Stimulated activated CD8-positive, alpha-beta memory T cell treated with anti-CD3 and anti-CD28 coated beads, Interleukin-7, amount 100 ng/mL, for 4 hours (primary cell): ENCODE measurements at places on chromosomes 12 and 14.
A peak's percentile ranks its signal among the peaks of the same experiment; 100 is the strongest.

DNA sequence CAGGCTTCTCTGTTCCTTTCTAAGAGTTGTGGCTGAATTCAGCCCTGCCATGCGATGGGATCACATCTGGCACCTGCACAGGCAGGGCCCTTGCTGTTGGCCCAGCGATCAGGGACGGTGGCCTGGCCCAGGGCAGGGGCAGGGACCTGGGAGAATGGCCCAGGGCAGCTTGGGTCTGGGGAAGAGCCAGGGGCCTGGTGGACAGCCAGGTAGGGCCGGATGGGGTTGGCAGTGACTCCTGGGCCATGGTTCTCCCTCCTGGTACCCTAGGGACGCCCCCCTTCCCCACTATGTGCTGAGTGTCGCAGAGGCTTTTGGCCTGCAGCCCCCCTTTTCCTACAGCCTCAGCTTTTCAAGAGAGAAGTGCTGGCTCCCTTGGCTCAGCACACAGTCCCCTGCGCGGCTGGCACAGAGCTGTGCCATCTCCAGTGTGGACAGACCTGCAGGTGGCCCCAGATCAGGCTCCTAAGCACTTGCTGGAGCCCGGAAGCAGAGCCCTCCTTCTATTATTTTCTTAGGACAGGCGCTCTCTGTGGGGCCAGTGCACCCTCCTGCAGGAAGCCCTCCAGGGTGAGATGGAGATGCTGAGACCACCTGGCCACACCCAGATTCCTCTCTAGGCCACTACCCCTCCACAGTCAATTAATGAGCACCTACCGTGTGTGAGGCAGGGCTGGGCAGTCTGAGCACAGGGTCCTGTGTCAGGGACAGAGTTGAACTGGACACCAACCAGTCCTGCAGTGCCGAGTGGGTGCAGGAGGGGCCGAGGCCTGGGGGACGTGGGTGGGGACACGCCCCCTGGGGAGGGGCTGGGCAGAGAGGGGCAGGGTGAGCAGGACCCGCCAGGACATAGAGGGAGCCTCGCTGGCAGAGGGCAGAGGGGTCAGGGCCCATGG, 267.6 kb downstream of the ADGRD1 start:
- DNase-seq, result no peak

GRCh38 chr12:67111182-67111581, 158.0 kb upstream of the CAND1 start:
- no peak for DNase-seq

DNA sequence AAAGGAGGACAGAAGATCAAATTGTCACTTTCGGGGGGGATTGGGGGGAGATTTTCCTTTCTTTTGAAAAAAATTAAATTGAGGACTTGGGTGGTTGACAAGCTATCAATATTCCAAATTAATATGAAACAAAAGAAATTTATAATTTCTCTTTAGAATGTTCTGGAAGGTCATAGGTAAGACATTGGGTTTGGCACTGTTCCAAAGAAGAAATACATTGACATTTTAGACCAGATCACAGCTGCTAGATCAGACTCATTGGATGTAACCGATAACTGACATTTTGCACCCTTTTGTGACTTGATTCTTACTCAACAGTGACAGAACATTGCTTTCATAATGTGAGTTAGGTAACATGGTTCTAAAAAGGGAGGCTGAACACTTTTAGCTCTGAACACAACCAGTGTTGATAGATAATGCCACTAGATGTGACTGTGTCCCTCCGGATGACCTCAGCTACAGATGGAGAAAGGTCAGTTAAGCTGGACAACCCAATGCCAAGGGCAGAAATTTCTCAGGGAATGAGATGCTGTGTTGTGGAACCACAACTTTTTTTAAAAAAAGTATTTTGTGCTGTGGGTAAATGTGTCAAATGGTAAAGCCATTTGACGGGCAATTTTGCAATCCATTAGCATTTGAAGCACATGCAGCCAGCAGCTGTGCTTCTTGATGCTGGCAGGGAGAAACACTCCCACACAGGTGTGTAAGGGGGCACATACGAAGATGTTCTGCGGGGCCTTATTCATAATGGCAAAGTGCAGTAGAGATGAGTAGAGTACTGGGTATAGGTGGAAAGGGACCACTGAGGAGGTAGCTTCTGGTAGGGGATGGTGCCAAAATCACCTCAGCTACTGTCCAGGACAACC, 62.9 kb downstream of the RFX4 start:
- no peak for DNase-seq

GRCh38 chr12:11650286-11651281, 1.1 kb downstream of the ETV6 start:
- no peak for DNase-seq

DNA sequence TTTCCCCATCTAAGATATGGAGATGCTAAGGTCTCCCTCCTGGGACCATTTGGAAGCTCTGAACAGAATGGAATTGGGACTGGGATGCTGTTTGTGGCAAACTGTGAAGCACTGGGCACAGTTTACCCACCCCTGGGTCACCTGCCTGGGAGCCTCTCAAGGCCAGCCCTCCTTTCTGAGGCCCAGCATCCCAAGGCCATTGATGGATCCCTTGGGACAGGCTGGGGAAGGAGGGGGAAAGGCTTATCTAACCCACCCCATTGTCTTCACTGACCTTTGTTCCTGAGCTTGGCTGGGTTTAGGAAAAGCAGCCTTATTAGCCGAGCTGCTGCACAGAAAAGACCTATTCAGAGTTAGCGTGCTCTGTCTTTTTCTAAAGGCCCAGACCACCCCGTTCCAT, 5.2 kb downstream of the CCDC85C start:
- DNase-seq, result no peak

- DNase-seq, result no peak
Measured at GRCh38 chr14:57559576-57559975, 65.9 kb upstream of the CCDC198 start.

DNA sequence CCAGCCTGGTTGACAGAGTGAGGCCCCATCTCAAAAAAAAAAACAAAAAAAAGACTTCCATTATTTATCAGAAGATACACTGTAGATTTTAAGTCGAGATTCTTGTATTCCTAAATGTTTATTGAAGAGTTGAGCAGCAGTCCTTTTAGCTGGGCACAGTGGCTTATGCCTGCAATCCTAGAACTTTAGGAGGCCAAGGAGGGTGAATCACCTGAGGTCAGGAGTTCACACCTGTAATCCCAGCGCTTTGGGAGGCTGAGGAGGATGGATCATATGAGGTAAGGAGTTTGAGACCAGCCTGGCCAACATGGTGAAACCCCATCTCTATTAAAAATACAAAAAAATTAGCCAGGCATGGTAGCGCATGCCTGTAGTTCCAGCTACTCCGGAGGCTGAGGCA, 57.6 kb downstream of the HEATR5A start:
- DNase-seq, result no peak

DNA sequence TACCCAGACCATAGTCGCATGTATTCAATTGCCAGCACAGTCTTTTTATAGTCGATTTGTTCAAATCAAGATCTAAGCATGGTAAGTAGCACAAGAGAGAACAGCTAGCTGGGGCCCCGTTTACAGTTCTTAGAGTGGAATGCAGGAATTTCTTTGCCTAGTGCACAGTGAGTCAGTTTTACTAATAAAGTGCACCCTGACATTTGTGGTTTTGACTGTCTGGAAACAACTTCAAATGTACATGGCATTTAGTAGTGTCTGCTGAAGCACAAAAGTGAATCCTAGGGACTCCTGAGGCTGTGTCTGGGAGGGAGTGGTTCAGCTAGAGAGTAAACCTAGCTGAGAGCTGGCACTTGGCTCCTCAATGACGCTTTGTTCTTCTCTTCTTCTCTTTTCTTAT, 64.9 kb downstream of the TMX1 start:
- DNase-seq, result no peak

DNA sequence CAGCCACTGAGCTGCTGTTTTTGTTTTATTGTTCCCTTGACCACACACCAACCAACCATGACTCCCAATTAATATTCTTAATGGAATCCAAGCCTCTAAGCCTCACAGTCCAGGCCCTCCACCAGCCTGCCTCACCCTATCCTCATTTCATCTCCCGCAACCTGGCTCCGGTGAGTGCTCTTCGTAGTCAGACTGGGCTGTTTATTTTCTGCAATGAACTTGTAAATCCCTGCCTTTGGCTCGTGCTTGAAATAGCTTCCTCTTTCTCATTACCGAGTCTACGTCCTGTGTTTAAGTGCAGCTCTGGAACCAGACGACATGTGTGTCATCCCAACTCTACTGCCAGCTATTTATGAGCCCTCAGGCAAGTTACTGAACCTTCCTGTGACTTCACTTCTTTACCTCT, 12.4 kb upstream of the ETFBKMT start:
- no peak for DNase-seq

GRCh38 chr12:57896115-57896433, 45.3 kb upstream of the ATP23 start:
- no peak for DNase-seq

DNA sequence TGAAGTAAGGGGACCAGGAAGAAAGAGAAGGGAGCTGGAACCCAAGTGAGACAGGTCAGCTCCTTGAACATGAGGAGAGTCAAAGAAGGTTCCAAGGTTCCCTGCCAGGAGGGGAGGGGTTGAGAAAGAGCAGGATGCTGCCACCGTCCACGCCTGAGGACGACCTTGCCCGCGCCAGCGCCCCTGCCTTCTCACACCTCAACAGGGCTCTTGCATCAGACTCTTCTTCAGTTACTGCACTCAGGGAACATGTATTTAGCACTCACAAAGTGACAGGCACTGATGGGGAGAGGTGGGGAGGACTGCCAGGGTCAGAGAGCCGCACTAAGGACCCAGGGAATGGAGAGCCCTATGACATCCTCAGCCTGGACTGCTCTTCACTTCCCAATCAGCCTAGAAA, 102.1 kb upstream of the NUDT4 start:
- DNase-seq, result no peak

DNA sequence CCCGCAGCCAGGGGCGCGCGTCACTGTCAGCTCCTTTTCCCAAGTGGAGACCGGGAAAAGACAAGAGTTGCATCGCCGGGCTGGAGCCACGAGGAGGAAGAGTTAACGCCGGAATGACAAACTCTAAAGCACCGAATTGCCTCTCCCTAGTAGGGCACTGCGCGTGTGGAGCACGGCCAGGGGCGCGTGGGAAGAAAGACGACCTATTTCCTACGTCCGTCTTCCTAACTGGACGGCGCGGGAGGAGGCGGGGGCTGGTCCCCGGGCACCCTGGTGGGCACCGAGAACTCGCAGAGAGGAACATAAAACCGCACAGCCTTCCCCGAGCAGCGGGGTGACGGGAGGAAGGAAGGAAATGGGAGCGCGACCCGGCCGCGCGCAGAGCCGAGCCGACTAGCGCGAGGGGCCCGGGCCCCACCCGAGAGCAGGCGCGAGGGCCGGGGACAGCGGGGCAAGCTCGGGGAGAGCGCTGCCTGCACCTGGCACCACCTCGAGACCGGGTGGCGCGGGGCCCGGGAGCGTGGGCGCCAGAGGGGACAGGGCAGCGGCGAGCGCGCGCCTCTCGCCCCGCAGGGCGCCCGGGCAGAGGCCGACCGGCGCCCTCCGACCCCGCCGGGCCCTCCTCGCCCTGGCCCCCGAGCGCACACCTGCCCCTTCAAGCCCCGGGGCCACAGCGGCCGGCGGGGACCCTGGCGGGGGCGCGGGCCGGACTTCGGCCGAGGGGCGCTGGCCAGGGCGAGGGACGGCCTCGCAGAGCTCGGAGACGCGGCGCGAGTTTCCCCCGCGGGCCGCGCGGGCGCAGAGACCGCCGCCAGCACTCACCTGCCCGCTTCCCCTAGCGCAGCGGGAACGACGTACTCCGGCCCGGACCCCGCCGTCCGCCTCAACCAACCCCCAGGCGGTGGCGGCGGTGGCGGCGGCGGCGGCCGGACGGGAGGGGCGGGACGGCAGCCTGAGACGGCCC, at the start of gene SETD3:
TSS of gene SETD3 (minus strand) at position 954 of the 964 bp plus-strand sequence. CDS start 15,054 bp downstream, outside the sequence.
- DNase-seq, result no peak

DNA sequence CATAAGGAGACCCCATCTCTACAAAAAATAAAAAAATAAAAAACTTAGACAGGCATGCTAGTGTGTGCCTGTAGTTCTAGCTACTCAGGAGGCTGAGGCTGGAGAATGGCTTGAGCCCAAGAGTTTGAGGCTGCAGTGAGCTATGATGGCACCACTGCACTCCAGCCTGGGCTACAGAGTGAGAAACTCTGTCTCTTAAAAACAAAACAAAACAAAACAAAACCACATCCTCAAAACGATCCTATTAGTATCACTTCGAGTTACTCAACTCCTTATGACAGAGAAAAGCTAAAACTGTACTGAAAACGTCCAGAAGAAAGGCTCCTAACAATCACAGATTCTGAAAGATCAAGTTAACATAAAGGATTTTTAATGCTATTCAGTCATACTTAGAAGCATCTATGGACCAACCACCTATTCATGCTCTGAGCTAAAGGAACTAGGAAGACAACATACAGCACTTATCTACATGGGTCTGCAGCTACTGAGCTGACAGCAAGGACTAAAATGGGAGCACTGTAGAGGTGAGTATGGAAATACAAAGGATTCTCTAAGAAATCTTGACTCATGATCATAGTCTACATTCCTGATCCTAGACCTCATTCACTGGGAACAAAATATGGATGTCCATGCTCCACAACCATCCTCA, 75.3 kb upstream of the DUSP6 start:
- no peak for DNase-seq

GRCh38 chr14:100552524-100553125, 34.6 kb downstream of the BEGAIN start:
- DNase-seq, result no peak

GRCh38 chr12:123965382-123965781, 7.2 kb downstream of the CCDC92 start:
- no peak for DNase-seq

DNA sequence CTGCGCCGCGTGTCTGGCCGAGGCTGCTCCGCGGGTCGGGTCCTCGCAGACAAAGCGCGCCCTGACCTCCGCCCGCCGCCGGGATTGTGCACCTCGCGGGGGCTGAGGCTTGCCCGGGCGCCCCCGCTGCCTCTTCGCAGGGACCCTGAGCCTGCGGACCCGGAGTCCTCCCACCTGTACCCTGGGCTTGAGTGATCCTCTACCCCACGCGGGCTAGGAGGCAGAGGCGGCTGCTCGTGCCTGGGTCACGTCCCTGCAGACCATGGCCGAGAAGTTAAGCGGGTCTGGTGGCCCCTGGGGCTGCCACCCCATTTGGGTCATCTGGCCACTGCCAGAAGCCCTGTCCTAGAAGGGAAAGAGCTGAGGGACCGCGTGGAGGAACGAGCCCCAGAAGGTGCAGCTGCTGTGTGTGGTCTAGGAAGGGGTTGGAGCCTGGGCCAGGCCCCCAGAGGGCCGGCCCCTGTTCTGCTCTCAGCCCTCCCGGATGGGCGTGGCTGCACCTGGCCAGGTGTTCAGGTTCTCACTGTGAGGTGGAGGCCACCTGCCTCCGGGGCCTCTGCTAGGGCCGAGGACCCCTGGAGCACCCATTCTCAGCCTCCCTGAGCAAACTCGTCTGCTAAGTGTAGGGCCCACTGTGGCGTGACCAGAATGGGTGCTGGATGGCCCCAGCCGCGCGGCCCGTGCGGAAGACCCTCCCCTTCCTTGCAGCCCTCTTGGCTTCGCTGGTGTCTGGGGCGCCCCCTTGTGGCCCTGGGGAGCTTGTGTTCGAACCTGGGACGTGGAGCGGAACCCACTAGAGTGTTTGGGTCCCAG, 49.6 kb downstream of the LRCOL1 start:
- peak; percentile 44 for DNase-seq

GRCh38 chr12:124609041-124609989, 41.9 kb upstream of the NCOR2 start:
- DNase-seq, result peak; percentile 67

- no peak for DNase-seq
Measured at GRCh38 chr12:97299847-97300246, 162.8 kb upstream of the RMST start.

- no peak for DNase-seq
Measured at GRCh38 chr12:47997321-47997720, 7.0 kb downstream of the COL2A1 start.

GRCh38 chr12:102249079-102249841, 51.6 kb upstream of the PMCH start:
- DNase-seq, result no peak
